ENCODE measurements at places on chromosomes 2 and 18. TPM values are rescaled to one million over a fixed set of nuclear protein-coding genes. Genes with fewer than 3 reads are reported as not detected.

The ABCA12 gene
- not detected for total RNA-seq

The MEX3C gene
- 54.2 TPM for total RNA-seq

The IL1R2 gene
- not detected for total RNA-seq

The FNDC4 gene
- not detected for total RNA-seq

The RAD51AP2 gene
- total RNA-seq: not detected

The ADRA2B gene
- total RNA-seq: 0.37 TPM

The LIMS4 gene
- total RNA-seq: not detected

The ICA1L gene
- total RNA-seq: 7.3 TPM

The CIDEA gene
- total RNA-seq: not detected

The SLC16A14 gene
- total RNA-seq: 2.9 TPM

The CFAP221 gene
- not detected for total RNA-seq

The RIT2 gene
- not detected for total RNA-seq

The AGXT gene
- not detected for total RNA-seq

The EDAR gene
- total RNA-seq: not detected

The MC5R gene
- not detected for total RNA-seq

The TRIB2 gene
- total RNA-seq: 19.3 TPM

The NTSR2 gene
- total RNA-seq: not detected

The CPO gene
- total RNA-seq: not detected

The FBXO41 gene
- total RNA-seq: 25.7 TPM

The CTNNA2 gene
- not detected for total RNA-seq

The CERKL gene
- total RNA-seq: 0.18 TPM

Data from activated B cell treated with CpG ODN at 0.5 μM for 24 hours (primary cell).